ENCODE measurements at places on chromosomes 12 and 14.

GRCh38 chr14:79997509-79998208, 213.6 kb downstream of the DIO2 start:
- DNase-seq, result no peak

DNA sequence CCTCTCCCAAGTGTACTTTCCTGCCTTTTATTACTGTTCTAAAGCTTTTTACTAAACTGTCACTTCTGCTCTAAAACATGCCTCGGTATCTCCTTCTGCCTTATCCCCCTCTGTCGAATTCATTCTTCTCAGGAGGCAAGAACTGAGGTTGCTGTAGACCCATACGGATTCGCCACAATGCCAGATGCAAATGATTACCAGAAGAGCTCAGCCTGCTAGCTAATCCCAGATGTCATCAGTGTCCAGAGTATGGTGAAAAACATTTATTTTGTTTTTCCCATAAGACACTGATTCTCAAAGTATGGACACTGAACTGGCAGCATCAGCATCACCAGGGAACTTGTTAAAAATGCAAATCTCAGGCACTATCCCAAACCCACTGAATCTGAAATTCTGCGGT, 359.3 kb downstream of the TMTC2 start:
- DNase-seq, result no peak

DNA sequence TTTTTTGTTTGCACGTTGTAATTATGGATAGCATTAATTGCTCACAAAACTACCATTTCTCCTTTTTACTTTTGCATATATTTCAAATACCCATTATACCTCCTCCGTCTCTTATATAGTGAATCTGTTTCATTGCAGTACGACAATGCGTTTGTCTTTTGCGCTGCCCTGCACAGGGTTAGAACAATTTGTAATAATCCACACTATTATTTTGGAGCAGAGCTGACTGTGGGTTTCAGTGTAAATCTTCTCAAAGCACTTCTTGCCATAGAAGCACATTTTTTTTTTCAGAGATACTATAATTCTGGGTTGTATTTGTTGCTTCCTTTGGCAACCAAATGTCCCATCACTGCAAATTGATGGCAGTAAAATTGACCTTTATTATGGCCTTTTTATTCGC, 451.8 kb upstream of the STXBP6 start:
- DNase-seq, result no peak

DNA sequence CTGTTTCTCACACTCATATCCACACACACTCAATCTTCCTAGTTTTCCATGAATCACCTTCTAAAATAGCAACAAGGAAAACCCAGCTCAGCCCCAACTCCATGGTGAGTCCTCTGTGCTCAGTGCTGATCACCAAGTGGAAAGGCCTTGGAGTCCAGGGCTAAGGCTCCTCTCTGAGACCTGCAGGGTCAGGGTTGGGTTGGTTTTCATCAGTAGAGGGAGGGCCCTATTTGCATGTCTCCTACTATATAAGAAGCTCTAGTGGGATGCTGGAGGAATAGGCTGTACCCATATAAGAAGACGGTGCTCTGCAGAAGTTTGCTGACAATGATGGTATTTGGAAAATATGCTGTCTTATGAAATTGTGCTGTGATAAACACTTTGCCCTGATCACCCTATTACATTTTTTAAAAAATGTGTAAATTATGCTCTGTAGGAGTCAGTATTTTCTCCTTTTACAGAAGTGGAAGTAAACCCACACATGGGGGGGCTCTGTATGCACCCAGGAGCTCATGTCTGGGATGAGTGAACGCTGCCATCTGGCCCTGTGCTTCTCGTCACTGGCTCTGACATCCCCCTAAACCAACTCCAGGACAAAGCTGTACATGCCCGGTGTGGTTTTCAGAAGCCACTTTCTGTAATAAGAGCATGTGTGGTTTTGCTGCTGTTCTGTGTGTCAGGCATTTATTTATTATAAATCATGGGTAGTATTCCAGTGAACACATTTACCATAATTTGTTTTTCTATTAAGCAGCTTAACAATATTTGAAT, 536.3 kb downstream of the TMEM121 start:
- no peak for DNase-seq

GRCh38 chr12:5050542-5050941, 6.9 kb downstream of the KCNA5 start:
- no peak for DNase-seq

DNA sequence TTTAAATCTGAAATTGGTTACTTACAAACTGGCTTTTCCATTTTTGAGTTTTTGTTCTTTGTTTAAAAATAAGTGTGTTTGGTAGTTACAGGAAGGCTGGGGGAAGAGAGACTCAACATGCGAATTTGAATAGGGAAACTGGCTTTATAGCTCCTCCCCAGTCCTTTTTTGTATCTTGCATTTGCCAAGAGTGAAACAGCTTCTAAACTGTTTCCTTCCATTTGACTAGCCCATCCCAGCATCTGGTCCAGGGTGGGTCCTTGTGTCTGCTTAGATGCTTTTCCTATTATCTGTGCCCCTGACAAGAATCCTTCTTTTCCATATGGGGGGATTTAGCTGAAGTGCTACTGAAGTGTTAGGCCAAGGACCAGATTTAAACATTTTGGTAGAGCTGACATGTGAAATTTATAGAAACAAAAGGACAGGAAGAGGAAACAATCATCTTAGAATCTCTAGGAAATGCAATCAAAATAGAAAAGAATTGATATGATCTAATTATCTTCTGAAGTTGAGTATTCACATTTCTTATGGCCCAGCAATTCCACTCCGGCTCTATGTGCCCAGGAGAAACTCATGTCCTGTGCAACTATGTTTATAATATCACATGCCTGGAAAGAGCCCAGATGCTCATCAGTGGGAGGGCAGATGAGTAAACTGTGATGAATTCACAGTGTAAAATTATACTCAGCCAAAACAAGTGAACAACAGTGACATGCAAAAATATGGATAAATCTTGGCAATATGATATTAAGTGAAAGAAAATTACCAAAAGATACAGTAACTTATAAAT, 7.4 kb downstream of the SMOC1 start:
- DNase-seq, result no peak

GRCh38 chr12:19799895-19800602, 360.8 kb downstream of the AEBP2 start:
- DNase-seq, result no peak

- no peak for DNase-seq
Measured at GRCh38 chr14:21087294-21088091, 11.0 kb downstream of the ZNF219 start.

- DNase-seq, result no peak
Measured at GRCh38 chr12:2233034-2233433, 180.2 kb downstream of the CACNA1C start.

DNA sequence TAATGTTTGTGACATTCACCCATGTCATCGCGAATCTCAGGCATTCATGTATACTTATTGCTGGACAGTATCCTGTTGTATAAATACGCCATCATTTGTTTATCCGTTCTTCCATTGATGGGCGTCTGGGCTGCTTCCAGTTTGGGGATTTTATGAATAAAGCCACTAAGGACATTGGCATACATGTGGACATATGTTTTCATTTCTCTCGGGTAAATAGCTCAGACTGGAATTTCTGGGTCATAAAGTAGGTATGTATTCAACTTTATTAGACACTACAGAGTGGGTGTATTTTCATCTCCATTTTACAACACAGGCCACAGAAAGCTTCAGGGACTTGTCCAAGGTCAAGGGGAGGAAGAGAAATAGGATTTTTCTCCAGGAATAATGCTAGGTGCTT, 48.9 kb downstream of the HRK start:
- no peak for DNase-seq

DNA sequence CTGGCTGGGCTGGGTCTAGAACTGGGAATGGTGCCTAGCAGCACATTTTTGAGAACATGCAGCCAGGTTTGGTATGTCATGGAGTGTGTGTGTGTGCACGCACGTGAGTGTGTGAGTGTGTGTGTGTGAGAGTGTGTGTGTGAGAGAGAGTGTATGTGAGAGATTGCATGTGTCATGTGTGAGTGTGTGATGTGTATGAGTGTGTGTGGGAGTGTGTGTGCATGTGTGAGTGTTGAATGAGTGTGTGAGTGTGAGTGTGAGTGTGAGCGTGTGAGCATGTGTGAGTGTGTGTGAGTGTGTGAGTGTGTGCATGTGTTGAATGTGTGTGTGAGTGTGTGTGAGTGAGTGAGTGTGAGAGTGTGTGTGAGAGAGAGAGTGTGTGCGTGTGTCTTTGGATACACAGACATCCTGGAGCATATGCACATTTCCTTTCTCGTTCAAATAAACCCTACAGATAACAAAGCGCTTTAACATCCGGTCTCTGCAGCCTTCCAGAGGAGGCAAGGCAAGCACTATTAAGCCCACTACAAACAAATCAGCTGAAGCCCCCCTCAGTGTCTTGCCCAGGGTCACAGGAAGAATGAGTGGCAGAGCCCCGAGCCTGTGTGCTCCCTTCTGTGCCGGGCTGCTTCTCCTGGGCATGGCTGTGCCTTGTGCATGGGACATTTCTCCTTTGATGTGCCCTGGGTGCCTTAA, 108.7 kb upstream of the ETV6 start:
- DNase-seq, result no peak

DNA sequence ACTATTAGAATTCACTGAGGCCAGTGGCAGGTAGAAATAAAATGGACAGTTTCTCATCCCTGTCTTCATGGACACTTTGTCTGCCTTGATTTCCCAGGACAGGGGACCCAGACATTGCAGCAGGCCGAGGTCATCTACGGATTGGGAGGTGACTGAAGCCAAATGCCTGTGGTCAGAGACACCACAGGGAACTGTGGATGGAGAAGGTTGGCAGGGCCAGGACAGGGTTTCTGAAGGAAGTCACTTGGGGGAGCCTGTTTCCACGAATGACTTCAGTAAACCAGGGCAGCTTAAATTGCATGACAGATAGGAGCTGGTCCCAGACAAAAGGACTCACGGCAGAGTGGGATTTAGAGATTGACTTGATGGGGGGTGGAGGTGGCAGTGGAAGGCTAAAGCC, 224.9 kb downstream of the NTF3 start:
- DNase-seq, result no peak

DNA sequence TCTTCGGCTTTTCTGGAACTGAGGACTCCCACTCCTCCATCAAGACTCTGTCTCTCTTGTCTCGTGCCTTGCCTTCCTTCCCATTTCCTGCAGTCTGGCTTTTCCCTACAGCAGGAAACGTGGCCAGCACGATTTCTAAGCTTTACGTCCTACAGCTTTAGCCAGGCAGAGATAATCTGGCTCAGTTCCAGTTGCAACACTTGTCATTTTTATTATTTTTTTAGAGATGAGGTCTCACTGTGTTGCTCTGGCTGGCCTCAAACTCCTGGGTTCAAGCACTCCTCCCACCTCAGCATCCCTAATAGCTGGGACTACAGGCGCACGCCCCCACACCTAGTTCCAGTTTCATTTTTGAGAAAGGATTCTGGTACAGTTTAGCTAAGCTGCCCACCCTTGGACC, 19.9 kb downstream of the CALM1 start:
- no peak for DNase-seq

- no peak for DNase-seq
Measured at GRCh38 chr14:104080376-104081260, 4.9 kb upstream of the ASPG start.

- DNase-seq, result no peak
Measured at GRCh38 chr12:124901003-124901402, 13.4 kb downstream of the UBC start.

GRCh38 chr14:49861699-49862088, 9.1 kb upstream of the NEMF start:
- DNase-seq, result no peak

- DNase-seq, result no peak
Measured at GRCh38 chr12:32331133-32331532, 68.2 kb upstream of the FGD4 start.

DNA sequence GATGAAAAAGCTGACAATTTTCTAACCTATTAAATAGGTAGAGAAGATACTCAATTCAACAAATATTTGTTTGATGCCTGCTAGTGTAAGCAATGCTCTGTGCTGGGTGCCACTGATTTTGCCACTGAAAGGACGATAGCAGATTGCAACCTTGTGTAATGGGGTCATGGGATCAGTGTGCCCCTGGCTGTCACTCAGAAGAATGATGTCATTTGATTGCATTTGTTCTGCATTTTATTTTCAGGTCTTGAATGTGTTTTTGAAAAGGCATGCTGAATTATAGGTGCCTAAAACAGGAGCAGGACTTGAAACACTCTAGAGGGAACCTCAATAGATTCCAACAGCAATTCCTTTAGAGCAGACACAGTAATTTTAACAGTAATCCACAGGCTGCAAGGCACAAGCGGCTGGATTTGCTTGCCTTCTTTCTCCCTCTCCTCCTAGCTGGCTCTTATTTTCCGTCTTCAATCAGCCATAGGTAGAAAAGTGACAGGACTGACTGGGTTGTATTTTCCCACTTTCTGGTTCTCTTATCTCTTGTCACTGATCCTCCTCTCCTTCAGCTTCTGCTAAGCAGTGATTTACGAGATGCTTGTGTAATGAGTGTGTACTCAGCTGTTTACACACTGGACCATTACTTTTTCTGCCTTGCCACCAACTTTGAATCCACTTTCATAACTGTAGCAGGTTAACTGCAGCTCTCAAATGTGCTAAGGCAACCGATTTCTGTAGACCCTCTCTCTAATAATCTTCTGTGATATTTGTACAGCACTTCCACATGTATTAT, 4.1 kb downstream of the PLXNC1 start:
- DNase-seq, result no peak

- DNase-seq, result no peak
Measured at GRCh38 chr12:122661246-122661645, 41.9 kb downstream of the HCAR2 start.

GRCh38 chr12:66072135-66072534, 58.4 kb downstream of the LLPH start:
- no peak for DNase-seq

- DNase-seq, result no peak
Measured at GRCh38 chr12:228846-229200, 14.9 kb upstream of the SLC6A12 start.

GRCh38 chr12:95102916-95103671, 29.7 kb upstream of the NR2C1 start:
- DNase-seq, result no peak

Measured in cortex of kidney (tissue), 1 donor.